H9 (cell line): ENCODE measurements at places on chromosomes 4 and X.

DNA sequence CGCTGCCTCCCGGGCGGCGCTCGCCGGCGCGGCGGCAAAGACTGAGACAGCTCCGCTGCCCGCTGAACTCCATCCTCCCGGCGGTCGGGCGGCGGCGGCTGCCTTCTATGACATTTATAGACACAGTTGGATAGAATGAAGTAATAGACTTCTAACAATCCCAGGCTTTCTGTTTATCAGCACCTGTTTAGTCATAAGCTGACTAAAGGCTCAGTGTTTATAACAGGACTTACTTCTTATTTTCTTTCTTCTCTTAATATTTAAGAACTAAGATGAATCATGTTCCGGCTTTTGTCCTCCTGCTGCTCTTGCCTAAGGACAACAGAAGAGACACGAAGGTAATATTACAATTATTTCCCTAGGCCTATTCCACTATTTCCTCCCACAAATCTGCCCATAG, 3.9 kb downstream of the ARL13A start:
- DNase-seq: no peak

DNA sequence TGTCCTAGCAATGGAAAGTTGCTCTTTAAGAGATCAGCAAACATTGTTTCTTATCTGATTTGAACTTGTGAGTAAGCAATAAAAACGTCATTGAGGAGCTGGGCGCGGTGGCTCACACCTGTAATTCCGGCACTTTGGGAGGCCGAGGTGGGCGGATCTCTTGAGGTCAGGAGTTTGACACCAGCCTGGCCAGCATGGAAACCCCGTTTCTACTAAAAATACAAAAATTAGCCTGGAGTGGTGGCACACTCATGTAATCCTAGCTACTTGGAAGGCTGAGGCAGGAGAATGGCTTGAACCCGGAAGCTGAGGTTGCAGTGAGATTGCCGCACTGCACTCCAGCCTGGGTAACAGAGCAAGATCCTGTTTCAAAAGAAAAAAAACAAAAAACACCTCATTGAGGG, 11.2 kb upstream of the PLAC8 start:
- no peak for DNase-seq

DNA sequence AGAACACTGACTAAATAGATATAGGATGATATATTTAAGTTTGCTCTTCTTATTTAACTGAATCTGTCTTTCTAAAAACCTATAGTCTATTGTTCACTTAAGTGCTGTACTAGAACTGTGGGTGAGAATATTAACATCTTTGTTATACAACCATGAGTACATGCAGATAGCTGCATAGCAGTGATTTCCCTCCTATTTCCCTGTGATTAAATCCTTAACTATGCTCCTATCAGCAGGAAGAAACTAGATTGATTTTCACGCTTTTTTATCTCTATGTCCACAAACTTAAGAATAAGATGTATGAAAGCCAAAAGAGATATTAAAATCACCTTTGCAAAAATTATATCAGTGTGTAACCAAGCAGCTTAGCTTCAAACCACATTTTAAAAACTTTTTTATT, 11.3 kb upstream of the UGT2A3 start:
- DNase-seq: no peak

DNA sequence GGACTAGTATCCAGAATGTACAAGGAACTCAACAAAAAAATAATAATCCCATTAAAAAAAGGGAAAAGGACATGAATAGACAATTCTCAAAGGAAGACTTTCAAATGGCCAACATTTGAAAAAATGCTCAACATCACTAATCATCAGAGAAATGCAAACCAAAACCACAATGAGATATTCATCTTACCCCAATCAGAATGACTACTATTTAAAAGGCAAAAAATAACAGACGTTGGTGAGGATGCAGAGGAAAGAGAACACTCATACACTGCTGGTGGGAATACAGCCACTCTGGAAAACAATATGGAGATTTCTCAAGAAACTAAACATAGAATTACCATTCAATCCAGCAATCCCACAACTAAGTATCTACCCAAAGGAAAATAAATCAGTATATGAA, 133.1 kb downstream of the KDR start:
- no peak for DNase-seq

- DNase-seq: peak; percentile 23
These were observed 6.3 kb upstream of the NKX1-1 start for GRCh38 chr4:1412376-1413203.

GRCh38 chr4:183241721-183242151, 78.3 kb downstream of the CLDN22 start:
- no peak for DNase-seq

DNA sequence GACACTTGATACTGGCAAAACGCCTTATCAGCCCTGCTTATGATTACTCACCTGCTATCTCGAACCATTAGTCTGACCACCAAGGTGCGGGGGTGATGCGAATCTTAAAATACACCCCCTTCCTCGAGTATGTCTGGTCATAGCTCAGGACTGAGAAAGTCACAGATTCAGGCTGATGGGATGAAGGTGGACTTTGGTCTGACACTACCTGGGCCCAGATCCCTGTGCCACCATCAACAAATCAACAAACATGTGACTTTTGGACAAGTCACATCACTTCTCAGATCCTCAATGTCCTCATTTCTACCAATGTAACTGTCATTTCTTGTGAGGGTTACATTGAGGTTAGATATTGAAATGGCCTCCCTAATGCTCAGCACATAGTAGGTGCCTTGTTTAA, 9.8 kb upstream of the MSN start:
- DNase-seq: no peak

DNA sequence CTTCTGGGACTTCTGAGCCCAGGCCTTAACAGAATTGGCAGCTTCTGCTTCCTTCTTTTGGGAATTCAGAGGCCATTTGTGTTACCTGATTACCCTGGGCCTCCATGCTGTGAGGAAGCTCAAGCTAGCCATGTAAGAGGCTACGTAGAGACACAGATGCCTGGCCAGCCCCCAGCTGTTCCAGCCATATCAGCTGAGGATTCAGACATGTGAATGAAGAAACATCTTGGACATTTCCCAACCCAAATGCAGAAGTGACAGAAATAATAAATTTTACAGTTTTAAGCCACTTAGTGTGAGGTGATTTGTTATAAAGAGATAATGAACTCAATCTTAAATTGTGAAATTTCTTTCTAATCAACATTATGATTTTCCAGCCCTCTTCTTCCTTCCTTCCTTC, 18.7 kb upstream of the ZNF827 start:
- DNase-seq: no peak

- no peak for DNase-seq
These were observed 11.7 kb downstream of the ARX start for GRCh38 chrX:25004040-25004439.

DNA sequence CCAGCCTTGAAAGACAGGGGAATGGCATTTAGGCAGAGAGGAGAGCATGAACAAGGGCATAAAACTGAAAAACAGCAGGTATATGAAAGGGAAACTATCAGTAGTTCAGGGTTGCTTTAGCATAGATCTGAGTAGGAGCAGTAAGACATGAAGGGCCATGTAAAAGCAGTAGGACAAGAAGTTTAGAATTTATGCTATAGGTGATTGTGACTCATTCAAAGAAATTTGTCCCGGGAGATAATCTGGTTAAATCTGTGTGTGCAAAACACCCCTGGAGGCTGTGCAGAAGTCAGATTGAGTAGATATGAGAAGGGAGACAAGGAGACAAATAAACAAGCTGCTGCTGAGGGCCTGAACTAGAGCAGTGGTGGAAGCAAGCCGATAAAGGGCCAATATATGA, 109.1 kb upstream of the BMP3 start:
- no peak for DNase-seq

DNA sequence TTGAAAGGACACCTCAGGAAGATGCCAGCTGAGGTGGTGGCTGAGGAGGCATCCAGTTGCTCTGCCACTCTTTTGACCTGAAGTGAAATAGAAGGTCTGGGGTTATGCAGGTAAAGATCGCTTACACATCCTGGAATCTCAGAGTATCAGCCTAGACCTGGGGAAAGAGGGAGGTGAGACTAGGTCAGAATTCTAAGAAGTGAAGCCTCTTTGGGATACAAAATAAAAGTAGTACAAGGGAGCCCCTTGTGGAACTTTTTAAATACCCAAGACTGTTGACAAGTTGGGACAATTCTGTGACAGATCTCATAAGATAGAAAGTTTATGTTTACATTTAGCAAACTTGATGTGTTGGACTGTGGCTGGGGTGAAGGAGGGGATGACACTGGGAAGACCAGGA, 263.1 kb downstream of the SPRY1 start:
- no peak for DNase-seq

- peak; percentile 58 for DNase-seq
These were observed 4.9 kb upstream of the BCOR start for GRCh38 chrX:40102393-40103381.

- no peak for DNase-seq
These were observed 651 bp downstream of the NXT2 start for GRCh38 chrX:109537324-109537665.

- no peak for DNase-seq
These were observed 113.1 kb upstream of the INPP4B start for GRCh38 chr4:142959173-142959572.

DNA sequence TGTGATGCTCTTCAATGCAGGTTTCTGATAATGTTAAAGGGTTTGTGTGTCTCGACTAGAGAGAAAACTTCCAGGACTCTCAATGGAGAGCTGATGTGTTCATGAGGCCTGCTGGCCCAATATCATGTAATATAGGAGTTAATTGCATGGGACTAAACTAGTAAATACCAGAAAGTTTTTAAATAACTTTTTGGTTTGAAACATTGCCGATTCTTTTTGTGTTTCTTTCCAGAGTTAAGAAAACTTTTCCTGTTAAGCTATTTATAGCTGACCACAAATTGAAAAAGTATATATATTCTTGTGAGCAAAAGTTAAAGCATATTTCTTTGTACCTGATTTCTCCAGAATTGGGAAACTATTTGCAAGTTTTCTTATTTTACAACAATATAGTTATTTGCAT, 49.7 kb downstream of the FAM9B start:
- no peak for DNase-seq

DNA sequence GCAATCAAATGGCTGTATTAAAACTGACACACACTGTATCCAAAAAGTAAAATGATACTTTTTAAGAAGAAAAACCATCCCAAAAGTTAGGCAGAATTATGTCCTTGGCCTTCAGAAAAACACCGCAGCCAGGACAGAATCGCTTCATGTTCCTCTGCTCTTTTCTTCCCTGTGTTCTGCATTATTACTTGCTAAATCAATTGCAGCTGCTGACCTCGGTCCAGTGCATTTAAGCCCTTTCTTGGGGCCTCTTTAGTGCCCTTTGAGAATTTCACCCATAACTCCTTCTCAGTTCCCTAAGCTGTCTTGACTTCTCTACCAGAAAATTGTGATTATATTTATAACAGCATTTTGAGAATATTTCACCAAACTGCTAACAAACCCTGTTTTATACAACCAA, 696.9 kb downstream of the PCDH7 start:
- DNase-seq: no peak

GRCh38 chrX:144327495-144327894, 443.6 kb downstream of the UBE2NL start:
- DNase-seq: no peak

DNA sequence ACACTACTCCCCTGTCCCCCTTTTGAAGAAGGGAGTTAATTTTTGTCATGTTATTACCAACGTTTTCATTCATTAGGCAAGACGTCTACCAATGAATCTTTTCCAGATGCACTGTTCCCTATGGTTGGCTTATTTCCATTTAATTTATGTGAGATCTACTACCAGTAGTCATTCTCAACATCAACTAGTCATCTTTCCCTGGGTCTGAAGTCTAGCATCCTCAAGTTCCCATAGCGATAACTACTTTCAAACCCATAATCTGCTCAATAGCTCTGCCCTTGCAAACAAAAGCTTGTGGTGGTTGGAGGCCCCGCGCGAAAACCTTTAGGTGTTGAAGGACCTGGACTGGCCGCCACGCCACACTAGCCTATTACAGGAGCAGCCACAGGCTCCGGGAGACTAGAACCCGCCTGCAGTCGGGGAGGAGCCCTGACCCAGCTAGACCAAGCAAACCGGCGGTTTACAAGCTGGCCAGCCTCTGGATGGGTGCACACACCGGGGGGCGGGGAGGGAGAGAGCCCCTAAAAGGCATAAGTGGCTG, 746 bp downstream of the PPAT start:
- DNase-seq: peak; percentile 51

- no peak for DNase-seq
These were observed 202.4 kb downstream of the CHIC2 start for GRCh38 chr4:53861856-53862610.

DNA sequence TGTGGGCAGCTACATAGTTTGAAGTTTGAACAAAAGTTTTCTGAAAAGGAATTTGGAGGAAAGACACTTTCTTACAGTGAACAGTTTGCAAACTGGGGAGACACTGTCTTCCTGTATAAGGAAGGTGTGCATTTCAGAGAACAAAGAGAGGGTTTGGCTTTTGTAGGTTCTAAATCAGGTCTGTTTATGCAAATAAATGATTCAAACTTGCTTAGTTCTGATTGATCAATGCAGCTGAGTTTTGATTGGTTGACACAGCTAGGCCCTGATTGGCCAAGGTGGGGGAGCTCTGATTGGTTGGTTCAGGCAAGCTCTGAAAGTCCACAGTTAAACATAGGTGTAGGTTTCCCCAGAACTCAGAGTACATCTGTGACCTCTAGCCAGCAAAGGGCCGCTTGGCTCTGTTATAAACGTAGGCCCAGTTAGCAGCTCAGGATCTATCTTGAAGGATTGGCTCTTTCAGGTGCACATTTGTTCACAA, 63.0 kb upstream of the ENPP6 start:
- peak; percentile 8 for DNase-seq

GRCh38 chrX:45524805-45525204, 324.1 kb upstream of the DIPK2B start:
- DNase-seq: no peak

DNA sequence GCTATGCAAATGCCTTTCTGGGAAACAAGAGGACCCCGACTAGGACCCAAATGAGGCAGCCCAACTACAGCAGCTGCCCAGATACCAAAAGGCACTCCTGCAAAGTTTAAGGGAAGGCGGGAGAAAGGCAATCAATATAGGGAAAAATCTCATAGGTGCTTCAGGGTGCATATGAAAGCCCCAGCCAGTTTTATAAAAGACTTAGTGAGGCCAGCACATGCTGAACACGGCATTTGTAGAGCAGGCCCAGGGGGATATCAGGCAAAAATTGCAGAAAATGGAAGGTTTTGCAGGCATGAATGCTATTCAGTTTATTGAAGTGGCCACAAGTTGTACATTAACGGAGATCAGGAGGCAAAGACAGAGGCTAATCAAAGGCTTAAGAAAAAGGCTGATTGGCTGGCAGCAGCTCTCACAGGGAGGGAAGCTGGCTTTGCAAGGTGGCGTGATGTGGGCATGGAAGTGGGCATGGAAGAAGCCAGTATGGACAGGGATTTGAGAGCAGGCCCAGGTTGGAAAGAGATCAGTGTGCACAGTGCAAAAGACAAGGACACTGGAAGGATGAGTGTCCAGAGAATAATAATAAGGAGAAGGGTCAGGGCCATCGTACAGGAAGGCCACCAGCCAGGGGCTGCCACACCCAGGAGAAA, 37.7 kb upstream of the UGT2B7 start:
- DNase-seq: no peak

GRCh38 chr4:152807294-152807829, 27.6 kb downstream of the ARFIP1 start:
- no peak for DNase-seq
